ENCODE measurements at places on chromosomes 5 and 9.

- no peak for DNase-seq
Measured at GRCh38 chr5:72368271-72368670, 48.1 kb downstream of the PTCD2 start.

DNA sequence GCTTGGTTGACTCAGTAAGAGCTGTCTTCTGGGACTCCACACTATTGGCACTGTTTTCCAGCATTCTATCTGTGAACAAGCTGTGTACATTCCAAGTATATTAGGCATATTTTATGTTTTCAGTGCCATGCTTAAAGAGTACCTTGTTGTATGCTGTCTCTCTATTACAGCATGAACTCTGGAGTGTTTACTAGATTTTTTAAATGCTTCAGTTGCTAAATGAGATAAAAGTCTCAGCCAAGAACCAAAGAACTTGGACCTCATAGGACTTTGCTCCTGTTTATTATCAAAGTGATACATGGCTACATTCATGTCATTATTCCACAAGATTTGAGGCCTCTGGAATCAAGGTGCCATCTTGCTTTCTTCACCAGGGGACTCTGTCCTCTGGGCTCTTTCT lies 167.2 kb downstream of the C9orf152 start:
- no peak for DNase-seq

DNA sequence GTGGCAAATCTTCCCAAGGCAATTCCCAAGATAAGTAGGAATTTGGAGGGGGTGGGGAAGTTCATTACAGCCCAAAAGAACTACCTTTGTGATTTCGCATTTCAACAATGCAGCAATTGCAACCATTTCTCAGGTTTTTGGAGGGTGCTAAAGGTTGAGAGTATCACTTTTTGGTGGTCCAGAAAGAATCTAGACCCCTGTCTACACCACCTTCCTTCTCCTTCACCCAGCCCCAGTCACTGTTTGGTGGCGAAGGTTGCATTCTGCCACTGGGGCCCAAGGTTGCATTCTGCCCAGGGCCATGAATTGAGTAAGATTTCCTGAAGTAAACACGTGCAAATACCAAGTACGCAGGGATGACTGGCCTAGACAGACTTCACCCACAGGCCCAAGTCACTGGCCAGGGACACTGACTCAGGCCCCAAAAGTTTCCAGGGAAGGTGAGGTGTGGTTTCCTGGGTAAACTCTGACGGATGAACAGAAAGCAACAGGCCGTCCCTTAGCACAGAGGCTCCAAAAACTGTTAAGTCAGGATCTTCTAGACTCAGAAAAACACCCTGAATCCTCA lies 5.7 kb downstream of the PDE6A start:
- DNase-seq, result no peak

- no peak for DNase-seq
Measured at GRCh38 chr9:36450110-36450732, 50.2 kb upstream of the RNF38 start.

Measured in stimulated activated CD8-positive, alpha-beta memory T cell treated with anti-CD3 and anti-CD28 coated beads, Interleukin-7, amount 100 ng/mL, for 1 hour (primary cell).